ENCODE measurements at places on chromosomes 2 and 18.

DNA sequence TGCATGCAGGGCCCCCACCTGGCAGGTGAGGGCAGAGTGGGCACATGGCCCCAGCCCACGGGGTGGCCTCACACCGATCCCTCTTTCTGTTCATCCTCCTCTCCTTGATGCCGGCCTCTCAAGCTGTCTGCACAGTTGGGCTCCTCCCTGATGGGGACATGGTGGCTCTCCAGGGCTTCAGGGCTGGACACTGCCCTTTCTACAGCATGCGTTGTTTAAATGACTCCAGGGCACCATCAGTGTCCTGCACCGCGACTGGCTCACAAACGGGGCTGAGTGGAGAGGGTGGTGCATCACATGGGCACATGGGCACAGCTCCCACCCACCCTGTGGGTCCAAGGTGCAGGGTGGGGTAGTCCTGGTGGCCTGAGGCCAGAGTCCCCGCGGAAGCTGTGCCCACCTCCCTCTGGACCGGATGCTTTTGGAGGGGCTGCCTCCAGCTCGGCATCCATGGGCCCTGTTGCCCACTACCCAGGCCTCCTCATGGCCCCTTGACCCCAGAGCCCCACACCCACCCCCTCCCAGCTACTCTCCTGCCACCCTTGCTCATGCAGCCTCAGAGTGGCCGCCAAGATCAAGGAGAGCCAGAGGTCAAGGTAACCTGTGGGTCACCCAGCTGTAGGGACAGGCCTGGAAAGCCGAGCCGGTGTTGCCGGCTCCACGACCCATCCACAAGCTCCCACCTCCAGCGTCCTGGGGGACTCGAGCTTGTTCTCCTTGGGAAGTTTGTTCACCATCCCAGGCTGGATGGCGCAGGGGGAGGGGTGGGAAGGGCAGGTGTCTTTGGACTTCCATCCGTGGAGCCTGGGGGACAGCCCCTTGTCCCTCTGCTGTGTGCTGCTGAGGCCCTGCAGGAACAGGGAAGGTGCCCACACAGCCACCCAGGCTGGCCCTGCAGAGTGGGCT is 12.3 kb upstream of the SNED1 start:
- no peak for DNase-seq

- DNase-seq = peak; percentile 15
Measured at GRCh38 chr2:240893363-240893844, 2.6 kb downstream of the MAB21L4 start.

DNA sequence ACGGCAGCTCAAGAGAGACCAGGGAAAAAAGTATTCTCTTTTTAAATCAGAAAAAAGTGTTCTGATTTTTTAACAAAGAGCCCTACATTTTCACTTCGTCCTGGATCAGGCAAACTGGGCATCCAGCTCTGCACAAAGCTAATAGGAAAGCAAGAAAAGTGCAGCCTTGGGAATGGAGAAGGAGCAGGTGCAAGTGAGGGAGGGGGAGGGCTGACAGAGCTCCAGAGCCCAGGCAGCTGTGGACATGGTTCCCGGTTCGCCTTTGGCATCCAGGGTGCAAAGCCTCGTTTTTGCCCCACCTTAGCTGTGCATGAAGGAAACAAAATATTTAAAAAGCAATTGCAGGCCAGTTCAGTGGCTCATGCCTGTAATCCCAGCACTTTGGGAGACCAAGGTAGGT is 82.2 kb downstream of the FAM124B start:
- no peak for DNase-seq

DNA sequence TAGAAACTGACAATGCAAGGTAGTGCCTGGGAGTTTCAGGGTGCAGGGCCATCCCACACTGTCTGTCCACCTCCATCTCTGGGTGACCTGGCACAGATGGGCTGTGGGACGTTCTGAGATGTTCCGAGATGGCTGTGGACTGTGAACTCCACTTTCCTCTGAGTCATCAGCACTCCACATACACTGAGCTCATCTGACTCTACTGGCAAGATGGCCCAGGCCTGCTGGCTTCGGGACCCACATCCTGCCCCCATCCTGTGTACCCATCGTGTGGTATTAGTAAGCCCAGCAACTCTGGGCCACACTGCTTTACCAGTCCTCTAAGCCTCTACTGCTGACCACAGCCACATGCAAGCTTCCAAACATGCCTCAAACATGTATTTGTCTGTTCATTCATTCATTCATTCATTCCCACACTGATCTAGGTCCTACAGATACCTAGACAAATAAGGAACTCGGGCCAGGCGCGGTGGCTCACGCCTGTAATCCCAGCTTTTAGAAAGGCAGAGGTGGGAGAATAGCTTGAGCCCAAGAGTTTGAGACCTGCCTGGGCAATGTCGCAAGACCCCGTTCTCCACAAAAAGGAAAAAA is 124.8 kb upstream of the CXCR4 start:
- DNase-seq = peak; percentile 33

- DNase-seq = no peak
Measured at GRCh38 chr2:105378276-105378840, 20.5 kb downstream of the FHL2 start.

DNA sequence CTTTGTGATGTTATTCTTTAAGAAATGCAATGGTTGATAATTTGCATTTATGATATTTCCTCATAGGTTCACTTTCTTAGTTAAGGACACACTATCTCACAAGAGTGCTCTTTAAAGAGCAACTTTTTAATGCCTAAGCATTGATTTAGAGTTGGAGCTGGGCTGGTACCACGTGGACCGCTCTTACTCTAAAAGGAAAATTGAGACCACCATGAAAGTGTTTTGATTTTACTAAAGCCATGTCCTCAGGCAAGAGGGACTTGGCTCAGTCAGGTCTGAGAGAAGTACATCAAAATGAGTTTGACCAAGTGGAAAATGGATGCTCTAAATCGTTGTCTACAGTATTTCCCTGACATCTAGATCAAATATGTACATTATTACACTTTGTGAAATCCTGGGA is 302.4 kb downstream of the LRRTM1 start:
- no peak for DNase-seq

GRCh38 chr2:220154304-220154703 is 526.9 kb downstream of the SLC4A3 start:
- no peak for DNase-seq

GRCh38 chr2:219507581-219508443 is 6.5 kb upstream of the ASIC4 start:
- DNase-seq = no peak

- DNase-seq = no peak
Measured at GRCh38 chr2:196219671-196220070, 48.3 kb upstream of the STK17B start.

GRCh38 chr2:169767243-169767888 is 31.3 kb upstream of the SSB start:
- DNase-seq = peak; percentile 30

DNA sequence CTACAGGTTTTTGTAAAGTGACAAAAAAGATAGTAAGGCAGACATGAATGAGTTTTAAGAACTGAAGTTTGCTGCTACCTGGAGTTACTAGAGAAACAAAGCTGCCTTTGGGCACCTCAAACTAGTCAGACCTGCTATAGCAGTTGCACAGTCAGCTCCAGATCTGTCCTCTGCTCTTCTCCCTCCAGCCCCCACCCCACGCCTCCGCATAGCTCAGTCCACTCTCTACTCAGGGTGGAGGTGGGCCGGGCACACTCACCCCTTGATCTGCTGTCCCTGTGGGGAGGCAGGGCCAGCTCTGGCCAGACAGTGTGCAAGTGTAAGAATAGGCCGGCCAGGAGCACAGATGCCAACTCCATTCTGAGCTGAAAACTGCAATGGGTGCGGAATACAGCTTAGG is 4.1 kb downstream of the SERTAD2 start:
- DNase-seq = no peak

DNA sequence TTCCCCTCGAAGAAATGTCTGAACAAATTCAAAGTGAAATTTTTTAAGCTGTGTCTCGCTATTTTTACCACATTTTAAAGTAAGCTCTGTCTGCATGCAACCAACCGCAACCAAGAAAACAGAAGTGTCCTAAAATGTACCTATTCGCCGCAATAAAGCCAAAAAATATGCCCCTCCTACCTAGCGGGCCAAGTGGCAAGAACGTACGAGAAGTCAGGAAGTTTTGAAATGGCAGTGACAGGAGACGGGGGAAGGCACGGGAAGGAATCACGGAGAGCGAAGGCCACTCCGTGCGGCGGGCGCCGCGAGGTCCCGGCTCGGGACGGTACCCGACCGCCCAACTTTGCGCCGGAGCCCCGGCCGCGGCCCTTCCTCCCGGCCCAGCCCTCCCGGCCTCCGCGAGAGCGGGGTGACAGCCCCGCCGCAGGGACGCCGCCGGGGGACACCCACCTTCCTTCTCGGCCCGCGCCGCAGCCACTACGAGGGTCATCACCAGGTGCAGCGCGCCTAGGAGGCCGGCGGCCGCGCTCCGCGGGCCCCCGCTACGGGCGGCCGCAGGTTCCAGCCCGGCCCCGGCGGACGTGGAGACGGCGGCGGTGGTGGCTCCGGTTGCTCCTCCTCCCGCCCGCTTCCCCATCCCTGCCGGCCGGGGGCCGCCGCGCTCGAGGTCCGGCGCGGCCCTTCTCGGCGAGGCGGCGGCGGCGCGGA is 568 bp downstream of the TMEM131 start:
- DNase-seq = peak; percentile 85

GRCh38 chr2:72150157-72150860 is 2.6 kb upstream of the CYP26B1 start:
- peak; percentile 73 for DNase-seq

GRCh38 chr2:230619491-230619890 is 93.2 kb upstream of the CAB39 start:
- DNase-seq = no peak

- DNase-seq = no peak
Measured at GRCh38 chr18:78813936-78814710, 165.5 kb upstream of the SALL3 start.

DNA sequence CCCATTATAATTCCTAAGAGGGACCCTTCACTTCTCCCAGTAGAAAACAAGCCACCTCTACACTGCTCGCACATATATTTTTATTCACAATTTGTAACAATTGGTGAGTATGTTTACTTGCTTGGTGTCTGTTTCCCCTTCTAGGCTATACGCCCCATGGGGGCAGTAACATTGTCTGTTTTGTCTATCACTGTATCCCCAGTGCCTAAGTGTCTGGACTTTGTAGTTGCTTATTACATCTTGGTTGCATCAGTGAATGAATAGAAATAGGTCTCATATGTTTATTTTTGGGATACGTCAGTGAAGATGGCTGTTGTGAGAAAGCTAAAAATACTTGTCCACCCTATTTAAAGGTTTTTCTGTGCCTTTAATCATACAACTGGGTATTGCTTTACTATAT is 87.4 kb upstream of the ITGB6 start:
- no peak for DNase-seq
